NCI-H510A (cell line): ENCODE measurements at places on chromosomes 2 and 18.

DNA sequence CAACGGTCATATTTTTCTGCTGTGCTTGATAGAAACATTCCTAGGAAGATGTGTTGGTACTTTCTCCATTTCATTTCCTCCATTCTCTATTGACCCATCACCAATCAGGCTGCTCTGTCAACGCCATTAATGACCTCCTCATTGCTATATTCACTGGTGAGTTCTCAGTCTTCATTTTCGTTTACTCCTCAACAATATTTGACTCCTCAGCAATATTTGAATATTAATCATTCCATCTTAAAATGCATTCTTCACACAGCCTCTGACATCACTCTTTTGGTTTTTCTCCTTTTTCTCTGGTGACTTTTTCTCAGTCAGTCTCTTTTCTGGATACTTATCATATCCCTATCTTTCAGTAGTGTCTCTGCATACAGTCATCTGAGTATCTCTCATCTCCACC is 323.5 kb upstream of the CRIM1 start:
- no peak for DNase-seq

DNA sequence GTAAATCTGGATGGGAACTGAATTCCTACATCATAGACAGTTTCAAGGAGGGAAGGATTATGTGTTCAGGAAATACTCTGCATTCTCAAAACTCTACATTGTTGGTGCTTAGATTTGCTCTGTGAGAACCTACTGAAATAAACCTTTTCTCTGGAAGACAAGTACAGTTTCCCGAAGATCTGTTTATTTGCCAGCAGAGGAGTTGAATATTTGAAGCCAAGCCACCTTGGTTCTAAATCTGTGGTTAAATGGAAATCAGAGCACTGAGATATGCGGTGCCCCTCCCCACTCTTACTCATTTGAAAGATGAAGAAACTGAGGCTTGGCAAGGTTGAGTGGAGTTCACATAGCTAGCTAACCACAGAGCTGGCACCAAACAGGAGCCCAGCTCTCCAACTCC is 146.3 kb upstream of the CTAGE1 start:
- no peak for DNase-seq

- DNase-seq: no peak
Measured at GRCh38 chr2:58146707-58147106, 94.4 kb downstream of the FANCL start.

GRCh38 chr2:226310146-226310545 is 489.5 kb downstream of the IRS1 start:
- no peak for DNase-seq

DNA sequence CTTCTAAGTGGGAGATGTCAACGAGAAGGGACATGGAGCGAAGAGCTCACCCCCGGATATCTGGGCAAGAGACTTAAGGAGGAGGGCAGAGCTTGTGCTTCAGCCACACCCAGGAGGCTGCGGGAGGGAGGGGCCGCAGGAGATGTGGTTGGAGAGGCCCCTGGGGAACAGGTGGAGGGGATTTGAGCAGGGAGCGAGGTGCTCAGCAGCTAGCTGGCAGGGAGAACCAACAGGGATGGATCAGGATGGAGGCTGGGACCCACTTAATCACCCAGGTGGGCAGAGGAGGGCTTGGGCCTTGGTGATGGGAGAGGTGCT is 78.3 kb downstream of the MBP start:
- peak; percentile 32 for DNase-seq

GRCh38 chr2:110872521-110872920 is 140.1 kb downstream of the ACOXL start:
- DNase-seq: peak; percentile 49

GRCh38 chr18:22524783-22525182 is 107.1 kb upstream of the CTAGE1 start:
- DNase-seq: no peak

GRCh38 chr18:36899289-36899688 is 70.4 kb downstream of the KIAA1328 start:
- no peak for DNase-seq

GRCh38 chr18:26121476-26121875 is 12.2 kb upstream of the PSMA8 start:
- DNase-seq: no peak

GRCh38 chr18:37764541-37765288 is 199.1 kb upstream of the CELF4 start:
- DNase-seq: no peak
